Forelimb muscle (tissue), 1 donor: ENCODE measurements at places on chromosomes 4 and X.
A peak's percentile ranks its signal among the peaks of the same experiment; 100 is the strongest.

DNA sequence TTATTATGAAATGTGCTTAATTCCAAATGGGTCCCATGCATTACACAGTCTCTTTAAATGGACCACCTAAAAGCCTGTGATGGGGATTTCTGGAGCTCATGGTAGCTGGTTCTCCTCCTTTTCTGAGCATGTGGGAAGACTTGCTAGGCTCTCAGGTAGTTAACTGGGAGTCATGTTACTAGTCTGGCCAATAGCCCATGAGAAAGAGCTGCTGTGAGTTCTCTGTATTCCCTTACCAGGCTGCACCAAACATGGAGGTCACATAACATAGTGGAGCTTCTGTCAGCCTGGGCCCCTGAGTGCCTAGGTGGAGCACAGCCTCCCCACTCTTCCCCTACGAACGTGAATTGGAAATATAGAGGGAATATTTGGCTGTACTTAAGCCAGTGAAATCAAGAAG is 198.4 kb downstream of the MAML3 start:
- DNase-seq: no peak

DNA sequence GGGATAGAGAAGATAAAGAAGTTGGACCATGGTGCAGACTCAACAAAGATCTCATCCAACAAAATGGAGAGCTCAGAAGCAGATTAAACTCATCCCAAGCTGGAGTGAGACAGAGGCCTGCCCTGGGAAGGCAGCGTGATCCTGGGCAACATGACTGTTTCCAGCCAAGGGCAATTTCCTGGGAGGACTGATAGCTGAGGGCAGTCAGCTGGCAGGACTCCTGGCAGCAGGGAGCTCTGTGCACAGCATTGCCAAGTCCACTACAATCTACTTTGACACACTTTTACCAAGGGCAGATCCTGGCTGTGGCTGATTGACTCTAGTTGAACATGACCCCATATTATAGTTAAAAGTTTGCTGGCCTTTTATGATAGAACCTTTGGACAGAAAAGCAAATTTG is 357.3 kb upstream of the RASGEF1B start:
- no peak for DNase-seq

DNA sequence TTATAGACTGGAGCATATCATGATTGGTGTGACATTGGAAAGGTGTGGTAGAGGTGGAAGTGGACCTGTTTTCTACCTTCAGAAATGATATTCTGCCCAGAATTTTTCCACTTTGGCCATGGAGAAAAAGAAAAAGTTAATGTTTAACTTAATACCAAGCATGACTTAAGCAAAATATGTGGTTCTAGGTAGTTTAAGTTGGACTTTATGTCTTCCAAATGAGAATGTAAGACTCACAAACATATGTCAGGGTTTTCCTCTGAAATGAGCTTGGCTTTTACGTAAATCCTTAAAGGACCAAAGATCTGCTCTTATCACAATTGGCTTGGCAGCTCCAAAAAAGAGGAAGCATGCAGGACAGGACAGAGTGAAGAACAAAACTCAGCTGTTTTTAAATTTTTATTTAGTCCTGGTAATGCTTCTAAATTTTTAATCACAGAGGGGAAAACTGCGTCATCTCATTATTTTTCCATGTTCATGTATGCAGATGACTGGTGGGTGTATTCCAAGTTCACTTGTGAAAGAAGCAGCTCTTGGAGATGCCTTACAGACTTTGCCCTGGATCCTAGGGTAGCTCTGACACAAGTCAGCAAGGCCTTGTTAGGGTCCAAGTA is 98.2 kb downstream of the ANK2 start:
- peak; percentile 47 for DNase-seq

GRCh38 chrX:38156838-38157237 is 63.8 kb downstream of the SRPX start:
- no peak for DNase-seq

DNA sequence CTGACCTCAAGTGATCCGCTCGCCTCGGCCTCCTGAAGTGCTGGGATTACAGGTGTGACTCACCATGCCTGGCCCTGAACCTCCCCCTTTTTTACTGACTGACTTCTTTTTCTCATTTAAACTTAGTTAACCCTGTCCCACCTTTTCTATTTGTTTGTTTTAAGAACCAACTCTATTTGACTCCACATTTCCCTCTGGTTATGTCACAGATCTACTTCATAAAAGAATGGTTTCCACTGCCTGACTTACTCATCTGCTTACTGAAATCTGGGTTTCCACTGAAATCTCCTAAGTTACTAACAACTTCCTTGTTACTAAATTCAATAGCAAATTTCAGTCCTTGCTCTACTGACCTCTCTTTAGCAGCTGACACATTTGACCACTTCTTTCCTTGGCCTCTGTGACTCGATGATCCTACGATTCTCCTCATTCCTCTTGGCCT is 28.0 kb upstream of the NSUN7 start:
- no peak for DNase-seq

DNA sequence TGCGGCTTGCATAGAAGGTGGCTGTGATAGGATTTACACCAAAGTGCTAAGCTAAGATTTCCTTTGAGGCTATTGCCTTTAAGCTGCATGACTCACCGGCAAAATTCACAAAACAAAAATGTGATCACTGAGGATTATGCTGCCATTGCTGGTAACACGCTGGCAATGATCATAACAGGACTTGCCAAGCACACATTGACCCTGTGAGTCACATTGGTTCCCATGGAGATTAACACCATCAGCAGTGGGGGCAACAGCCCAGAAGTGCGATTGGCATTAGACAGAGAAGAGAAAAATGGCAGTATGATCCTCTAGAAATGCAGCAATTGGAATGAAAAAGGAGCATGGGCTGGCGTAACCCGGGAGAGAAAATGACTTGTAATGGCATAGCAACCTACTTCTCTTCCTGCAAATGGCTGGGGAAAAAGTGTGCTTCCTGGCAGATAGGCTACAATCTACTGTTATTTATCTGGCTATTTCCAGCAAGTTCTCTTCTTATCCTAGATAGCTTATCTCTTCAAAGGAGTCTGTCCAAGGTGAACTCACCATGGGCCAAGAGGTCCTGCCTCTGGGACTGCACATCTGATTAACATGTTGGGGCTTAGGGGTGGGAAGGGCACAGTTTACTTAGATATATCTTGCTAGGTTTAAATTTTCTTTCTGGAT is 314.2 kb upstream of the IGFBP7 start:
- no peak for DNase-seq

DNA sequence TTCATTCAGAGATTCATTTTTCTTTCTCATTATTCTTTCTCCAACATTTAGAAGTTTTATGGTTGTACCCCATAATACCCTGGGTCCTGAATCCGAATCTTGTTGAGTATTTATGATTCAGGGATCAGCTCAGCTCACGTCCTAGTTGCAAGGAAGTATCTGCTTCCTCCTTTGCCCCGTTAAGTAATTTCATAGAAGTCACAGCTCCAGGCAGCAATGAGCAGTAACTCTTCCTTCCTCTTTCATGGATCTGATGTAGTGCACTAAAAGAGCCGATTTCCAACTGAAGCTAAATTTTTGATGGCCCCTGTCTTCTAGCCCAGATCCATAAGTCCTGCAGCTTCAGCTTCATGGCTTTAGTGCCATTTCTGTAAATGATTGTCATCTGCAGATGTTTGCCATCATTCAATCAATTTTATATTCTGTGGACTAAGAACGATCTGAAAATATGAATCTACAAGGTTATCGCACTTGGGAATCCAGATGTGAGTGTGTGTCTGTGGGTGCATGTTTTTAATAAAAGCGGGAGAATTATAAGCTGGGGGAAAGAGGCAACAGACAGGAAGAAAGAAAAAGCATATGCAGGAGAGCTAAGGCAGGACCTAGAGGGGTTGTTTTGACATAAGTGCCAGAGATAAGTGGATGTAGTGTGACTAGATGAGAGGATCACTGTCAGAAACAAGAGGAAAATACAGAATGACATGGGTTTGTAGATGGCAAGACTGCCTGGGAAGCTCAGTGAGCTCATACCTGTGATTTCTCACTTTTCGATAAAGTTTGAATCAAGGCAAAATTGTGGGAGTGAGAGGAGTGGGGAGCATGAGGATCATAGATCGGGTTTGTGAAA is 17.5 kb downstream of the VEGFD start:
- no peak for DNase-seq

DNA sequence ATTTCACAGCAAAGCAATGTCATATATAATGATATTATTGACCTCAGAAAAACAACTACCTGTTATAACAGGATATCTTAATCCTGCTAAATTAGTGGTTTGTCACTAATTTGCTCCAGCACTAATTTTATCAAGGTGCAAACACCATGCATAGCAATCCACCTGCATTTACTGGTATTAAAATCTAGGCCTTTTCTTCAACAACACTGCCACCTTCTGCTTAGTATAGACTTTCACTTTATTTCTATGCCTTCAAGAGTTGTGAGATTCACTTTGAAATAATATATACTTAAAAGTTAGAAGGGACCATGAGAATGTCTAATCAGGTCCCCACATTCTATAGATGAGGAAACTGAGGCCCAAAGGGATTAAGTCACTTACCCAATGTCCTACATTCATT is 82.1 kb upstream of the IQCM start:
- DNase-seq: no peak

- DNase-seq: no peak
These were observed 192.2 kb upstream of the LEF1 start for GRCh38 chr4:108360754-108361445.

GRCh38 chr4:80608281-80608980 is 272.9 kb downstream of the CFAP299 start:
- no peak for DNase-seq

GRCh38 chrX:29478336-29479069 is 736.9 kb upstream of the MAGEB2 start:
- no peak for DNase-seq

GRCh38 chr4:187726485-187726884 is 269.1 kb upstream of the ZFP42 start:
- DNase-seq: no peak

DNA sequence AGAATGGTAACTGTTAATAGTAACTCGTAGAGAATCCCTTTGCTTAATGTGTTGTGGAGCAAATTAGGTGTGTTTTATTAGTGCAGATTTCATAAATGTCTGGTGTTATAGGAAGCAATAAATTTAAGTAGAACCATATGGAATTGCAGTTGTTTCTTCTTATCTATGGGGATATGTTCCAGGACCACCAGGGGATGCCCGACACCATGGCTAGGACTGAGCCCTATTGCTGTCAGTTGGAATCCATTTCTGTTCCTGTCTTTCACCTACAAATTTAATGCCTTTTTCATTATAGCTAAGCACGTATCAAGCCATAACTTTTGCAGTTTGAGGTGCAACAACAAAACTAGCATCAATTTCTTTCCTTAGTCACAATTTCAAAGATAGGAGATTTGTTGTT is 72.5 kb downstream of the DDIT4L start:
- DNase-seq: no peak

DNA sequence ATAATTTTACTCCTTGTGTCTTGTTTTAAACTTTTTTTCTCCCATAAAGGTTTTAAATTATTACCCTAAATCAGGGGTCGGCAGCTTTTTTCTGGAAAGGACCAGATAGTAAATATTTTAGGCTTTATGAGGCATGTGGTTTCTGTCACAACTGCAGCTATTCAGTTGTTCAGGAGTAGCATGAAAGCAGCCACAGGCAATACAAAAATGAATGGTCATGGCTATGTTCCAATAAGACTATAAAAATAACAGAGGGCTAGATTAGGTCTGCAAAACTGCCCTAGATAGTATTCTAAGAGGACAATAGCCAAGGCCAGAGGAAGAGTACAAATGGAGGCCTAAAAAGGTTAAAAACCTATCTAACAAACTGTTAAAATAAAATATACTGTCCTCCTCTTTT is 24.6 kb downstream of the HERC5 start:
- no peak for DNase-seq

DNA sequence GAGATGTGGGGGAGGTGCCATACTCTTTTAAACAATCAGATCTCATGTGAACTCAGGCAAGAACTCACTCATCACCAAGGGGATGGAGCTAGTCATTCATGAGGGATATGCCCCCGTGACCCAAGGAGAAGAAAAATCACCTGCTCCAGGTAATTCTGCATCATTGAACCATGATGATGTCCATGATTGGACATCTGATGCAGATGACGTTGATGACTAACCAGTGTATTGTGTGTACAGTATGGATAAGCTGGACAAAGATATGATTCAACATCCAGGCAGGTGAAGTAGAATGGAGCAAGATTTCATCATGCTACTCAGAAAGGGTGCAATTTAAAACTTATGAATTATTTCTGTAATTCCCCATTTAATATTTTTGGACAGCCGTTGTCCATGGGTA is 286.4 kb upstream of the SMIM31 start:
- DNase-seq: no peak

- no peak for DNase-seq
These were observed 4.9 kb upstream of the ZNF81 start for GRCh38 chrX:47831788-47832187.

DNA sequence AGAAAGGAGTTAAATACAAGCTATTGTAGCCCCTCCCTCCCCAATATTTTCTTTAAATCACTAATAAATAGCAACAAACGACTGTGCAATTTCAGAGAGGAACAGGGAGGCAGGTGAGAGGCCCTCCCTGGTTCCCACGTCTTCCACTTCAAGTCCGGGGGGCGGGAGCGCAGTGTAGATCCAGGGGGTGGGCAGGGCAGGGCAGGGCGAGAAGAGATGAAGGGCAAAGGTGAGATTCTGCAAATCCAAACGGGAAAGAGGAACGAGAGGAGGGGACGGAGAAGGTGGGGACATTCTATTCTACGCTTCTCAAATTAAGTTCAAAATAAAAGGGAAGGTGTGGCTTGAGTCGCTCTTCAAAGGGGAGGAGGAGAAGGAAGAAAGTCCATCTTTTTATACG is 6.8 kb downstream of the NKX6-1 start:
- DNase-seq: no peak

DNA sequence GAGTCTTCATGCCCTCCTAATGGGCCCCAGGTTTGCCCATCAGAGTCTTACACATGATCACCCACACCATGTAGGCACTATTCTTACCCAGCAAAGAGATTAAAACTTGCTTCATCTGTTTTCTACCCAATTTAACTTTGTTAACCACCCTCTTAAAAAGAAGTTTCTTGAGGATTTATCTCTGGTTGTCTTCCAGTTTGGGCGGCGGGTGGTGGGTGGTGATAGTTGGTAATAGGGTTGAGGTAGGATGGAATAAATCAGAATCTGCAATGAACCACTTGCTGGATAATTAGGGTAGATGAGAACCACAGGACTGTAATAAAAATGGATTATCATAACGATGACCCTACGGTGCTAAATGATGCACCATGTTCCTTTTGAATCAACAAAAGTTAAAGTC is 30.9 kb downstream of the GALNT7 start:
- no peak for DNase-seq

DNA sequence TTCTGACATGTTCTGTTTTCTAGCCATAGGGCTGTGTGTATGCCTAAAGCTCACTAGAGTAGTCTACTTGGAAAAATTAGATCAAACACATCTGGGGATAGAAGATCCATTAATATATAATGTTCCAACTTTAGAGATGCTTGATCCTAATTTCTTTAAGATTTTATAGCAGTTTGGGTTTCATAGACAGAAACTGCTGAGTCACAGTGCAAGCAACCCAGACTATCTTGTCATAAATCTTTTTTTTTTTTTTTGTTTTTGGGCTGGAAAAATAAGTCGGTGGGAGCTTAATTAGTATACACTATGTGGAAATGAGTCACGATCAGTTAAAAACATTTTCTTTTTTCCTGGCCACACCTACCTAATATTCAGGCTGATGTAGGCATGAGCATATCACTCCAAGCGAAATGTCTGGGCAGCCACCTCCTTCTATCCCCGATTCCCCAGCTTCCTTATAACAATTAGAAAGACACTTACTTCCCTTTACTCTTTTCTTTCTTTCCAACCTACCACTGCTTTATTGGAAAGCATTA is 58.2 kb upstream of the CASK start:
- DNase-seq: no peak

- no peak for DNase-seq
These were observed 16.1 kb downstream of the RHOH start for GRCh38 chr4:40212674-40213527.
